ENCODE measurements at places on chromosomes 5 and 9. TPM values are rescaled to one million over a fixed set of nuclear protein-coding genes. Genes with fewer than 3 reads are reported as not detected.

The MYMK gene
- not detected for total RNA-seq

The FGF1 gene
- total RNA-seq = not detected

The TMC1 gene
- total RNA-seq = not detected

- peak; percentile 73 for DNase-seq
These were observed 713 bp downstream of the MOB3B start for GRCh38 chr9:27528886-27529315.

DNA sequence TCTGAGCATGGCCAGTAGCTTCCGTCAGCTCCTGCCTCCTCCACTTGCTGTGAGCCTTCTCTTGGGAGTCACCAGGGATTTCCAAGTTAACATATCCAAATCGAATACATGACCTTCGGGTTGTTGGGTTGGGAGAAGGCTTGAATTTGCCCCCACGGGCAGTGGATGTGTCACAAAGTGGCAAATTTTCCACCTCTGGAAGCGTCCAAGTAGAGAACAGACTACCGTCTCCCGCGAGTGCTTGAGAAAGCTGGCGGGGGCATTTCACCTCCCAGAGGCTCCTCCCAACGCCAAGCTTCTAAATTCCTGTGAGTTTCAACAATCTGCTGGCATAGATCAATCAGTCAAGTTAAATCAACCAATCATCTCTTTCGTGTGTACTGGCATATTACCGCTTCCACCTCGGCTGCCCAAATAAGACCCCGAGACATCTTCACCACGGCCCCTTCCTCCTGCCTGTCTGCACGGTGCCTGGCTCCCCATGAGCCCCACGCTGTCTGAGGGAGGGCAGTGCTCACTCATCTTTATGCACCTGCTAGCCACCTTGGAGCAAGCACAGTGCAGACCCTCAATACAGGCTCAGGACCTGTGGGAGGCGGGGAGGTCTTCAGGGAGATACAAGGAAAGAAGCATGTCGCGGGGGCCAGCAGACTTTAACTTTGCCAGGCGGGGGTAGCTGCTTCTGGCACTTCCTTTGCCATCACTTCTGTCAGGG is 79.1 kb downstream of the MRPL36 start:
- DNase-seq = no peak

DNA sequence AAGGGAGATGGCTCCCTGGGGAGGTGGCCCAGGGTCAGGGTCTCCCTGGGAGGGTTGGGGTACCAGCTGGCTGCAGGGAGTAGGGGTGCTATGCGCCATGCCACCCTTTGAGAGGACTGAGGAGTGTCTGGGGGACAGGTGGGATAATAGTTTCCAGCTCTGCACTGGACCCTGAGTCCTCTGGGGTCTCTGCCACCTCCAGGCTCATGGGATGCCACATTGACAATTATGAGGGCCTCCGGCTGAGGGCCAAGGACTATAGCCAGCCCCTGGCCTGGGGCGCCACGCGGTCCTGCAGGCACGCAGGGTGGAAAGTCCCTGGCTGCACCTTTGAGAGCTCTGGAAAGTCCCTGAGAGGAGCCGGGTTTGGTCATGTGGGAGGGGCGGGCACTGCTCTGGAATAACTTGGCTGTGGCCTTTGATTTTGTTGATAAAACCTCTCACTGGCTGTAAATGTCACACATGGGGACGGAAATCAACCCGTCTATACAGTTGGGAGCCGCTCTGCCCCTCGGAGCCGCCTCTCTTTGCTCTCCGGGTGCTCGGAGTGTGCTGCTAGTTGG is 16.0 kb downstream of the TRAF2 start:
- peak; percentile 95 for DNase-seq

- DNase-seq = peak; percentile 65
These were observed 211.6 kb downstream of the DOCK8 start for GRCh38 chr9:426264-426663.

GRCh38 chr5:115586525-115587146 is 15.6 kb downstream of the TICAM2 start:
- no peak for DNase-seq

DNA sequence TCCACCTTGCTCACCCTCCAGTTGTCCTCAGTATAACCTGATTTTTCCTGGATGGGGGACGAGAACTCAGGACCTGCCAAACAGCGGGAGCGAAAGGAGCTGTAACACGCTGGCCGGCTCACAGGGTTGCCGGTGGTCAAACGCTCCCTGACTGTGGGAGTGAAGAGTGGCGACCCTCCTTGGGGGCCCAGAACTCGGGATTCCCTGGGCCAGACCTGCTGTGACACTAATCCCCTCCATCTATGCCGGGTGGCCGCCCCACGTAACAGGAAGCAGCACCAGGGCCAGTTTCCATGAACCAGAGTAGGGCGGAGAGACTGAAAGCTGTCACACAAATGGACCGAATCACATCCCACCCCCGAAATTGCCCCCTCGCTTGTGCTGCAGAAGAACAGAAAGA is 1809.2 kb upstream of the ACO1 start:
- DNase-seq = no peak

DNA sequence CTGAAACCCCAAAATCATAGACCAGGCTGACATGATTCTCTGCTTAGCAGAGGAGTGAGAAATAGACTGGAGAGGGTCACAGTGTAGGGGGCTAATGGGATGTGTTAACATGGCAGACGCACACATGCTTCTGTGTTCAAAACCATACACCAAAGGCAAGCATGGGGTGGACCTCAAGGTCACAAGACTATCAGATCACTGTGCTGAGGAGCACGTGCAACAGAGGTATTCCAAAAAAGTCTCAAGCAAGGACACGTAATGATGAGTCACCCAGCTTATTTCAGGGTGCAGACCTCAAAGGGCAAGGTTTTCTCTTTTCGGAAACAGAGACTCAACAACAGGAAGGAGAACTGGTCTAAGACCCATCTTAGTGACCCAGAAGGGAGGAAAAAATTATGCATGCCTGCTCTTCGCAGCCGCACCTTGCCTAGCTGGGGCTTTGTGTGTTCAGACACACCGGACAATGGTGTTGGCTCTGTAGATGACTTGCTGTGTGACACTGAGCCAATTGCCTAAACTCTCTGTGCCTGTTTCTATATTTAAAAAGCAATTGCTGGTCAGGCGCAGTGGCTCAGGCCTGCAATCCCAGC is 20.3 kb downstream of the WHRN start:
- peak; percentile 61 for DNase-seq
